ENCODE measurements at places on chromosomes 6 and 20.
A peak's percentile ranks its signal among the peaks of the same experiment; 100 is the strongest.

- no peak for DNase-seq
Measured at GRCh38 chr6:141925001-141925400, 207.7 kb upstream of the GJE1 start.

- no peak for DNase-seq
Measured at GRCh38 chr6:54188846-54189245, 77.6 kb downstream of the MLIP start.

DNA sequence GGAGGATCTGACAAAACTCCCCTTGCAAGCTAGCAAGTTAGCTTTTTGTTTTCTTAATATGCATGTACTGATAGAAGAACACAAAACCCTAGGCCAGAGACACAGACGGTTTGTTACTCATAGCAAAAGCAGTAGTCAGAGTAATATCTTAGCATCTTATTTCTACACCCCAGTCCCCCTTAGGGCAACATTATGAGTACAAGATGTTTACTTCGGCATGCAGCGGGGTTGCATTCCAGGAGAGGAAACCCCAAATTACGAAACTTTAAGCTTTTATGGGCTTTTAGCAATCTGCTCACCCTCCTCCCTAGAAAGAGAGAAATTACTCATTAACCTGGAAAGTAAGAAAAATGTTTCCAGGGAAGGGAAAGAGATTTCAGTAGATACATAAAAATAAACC, 1286.9 kb downstream of the EPHA7 start:
- no peak for DNase-seq

DNA sequence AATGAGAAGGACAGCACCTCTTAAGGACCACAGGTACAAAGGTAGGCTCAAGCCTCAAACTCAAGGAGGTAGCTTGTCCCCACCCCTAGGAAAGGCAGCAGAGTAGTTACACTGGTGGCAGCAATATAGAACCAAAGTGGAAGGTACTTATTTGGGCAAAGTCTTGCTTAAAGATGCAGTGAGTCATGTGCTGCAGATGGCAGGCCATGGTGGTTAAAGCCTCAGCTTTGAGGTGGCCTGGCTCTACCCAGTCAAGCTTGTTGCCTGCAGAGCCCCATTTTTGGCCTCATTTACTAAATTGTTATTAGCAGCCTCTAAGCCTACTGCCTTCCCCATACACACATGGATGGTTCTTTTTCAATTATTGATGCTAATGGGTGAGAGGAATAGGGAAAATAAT, 146.0 kb downstream of the ELOVL4 start:
- no peak for DNase-seq

GRCh38 chr6:53192682-53193188, 44.1 kb upstream of the GCM1 start:
- DNase-seq: no peak

GRCh38 chr6:2731281-2731909, 19.3 kb downstream of the MYLK4 start:
- no peak for DNase-seq

DNA sequence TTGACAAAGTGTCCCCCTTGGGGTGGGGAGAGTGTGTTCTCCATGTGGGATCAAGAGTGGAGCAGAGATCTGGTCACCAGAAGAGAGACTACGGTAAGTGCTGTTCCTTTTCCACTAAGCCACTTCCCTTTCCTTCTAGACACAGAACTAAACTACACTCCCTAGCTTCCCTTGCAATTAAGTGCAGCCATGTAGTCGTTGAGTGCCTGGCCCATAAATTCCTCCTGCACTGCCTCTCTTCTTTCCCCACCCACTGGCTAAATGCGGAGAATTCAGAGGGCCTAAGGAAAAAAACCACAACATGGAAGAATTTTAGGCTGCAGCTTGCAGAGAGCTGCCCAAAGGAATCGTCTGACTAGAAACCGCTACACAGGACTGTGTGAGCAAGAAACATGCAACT, 1.5 kb downstream of the WDR27 start:
- DNase-seq: no peak

DNA sequence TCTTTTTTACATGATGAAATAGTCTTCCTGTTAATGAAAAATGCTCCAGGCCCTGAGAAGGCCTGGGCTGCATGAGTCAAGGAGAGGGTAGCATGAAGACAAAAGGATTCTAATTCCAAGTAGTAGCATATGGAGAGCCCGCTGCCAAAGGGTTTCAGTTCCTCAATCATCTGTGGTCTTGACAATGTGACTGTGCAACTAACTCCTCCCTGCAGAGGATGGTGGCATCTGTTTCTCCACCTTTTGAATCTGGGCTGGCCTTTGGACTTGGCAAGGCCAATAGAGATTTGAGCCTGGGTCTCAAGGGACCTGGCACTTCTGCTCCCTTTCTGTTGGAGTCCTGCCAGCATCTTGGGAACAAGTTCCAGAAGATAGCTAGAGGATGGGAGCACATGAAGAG, 35.1 kb upstream of the ANKEF1 start:
- no peak for DNase-seq

GRCh38 chr6:11495565-11496145, 41.9 kb upstream of the TMEM170B start:
- no peak for DNase-seq

DNA sequence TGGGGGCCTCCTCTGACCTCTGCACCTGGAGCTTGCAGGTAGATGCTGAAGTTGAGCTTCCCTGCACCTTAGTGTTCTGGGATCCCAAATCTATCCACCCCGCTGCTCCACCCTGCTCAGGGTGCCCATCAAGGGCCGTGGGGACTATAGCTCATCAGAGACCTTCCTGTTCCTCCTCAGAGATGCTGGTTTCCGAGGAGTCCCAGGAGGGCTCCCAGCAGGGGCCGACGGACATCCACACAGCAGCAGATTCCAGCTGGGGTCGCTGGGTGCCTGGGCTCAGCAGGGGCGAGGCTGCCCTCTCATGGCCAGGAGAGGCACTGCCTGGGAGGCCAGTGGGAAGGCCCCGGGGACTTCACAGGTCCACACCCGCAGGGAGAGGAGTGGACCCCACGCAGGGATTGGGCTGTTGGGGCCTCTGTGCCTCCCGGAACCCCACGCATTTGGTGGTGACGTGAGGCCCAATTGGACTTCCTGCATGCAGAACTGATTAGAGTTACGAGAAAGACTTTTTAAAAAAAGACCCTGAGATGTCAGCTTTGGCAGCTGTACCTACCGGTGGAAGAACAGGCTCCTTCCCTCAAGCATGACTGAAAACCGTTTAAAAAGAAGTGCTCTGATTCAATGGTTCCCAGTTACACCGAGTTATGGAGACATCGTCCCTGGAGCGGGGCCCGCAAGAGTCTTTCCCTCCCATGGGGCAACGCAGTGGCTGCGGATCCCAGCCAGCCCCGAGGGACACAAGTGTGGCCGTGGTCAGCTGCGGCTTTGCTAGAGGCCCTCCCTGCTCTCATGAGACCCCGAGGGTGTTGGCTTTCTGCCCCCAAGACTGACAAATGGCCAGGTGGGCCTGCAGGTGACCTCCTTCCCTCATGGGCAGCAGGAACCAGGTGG, 25.3 kb upstream of the SLCO4A1 start:
- DNase-seq: peak; percentile 60

DNA sequence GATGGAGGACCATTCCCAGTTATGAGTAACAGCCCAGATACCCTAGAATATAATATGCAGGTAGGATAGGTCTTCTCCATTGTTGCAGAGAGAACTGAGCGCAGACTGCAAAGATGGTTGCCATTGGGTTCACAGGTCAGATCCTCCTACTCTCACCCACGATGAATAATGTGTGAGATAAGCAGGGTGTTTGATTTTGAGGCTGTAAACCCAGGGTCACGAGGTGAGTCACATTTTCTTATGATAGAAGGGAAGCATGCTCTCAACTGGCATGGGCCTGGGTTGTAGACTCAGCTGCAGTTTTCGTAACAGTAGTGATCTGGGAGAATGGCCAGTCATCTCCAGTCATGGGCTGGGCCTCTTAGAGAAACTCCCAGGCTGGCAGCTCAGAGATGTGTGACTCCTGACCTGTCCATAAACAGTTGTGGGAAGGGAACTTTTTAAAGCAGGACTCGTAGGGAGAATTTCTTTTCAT, 74.2 kb downstream of the CD164 start:
- peak; percentile 0 for DNase-seq

DNA sequence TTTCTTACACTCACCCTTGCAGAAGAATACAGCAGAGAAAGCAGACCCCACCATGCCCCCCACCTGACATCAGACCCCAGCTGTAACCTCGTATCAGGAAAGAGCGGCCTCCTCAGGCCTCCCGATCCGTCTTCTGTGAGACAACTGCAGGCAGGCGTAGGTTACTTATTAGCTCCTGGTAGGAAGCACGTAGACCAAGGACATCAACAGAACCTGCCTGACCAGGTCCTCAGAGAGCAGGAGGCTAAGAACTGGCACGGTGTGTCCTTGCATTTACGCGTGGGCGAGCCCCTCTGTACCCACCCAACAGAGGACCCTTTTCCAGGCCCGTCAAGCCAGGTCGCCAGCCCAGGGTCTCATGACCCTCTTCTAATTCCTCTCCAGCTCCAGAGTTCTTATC, 51.0 kb downstream of the ABHD12 start:
- DNase-seq: no peak

DNA sequence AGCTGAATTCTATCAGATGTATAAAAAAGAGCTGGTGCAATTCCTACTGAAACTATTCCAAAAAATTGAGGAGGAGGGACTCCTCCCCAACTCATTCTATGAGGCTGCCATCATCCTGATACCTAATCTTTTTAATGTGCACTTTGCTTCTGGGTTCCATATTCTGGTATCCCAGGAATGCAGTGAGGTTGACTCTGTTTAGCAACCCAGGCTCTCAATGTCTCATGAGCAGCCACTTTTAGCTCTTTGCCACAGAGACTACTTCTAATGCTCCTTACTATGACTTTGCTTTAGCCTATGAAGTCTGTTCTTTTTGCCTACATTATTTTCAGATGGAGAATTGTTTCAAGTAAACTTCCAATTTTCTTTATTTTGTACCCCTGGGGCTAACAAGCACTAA, 185.5 kb upstream of the NRSN1 start:
- no peak for DNase-seq

GRCh38 chr6:34547701-34548644, 8.2 kb downstream of the SPDEF start:
- DNase-seq: no peak

Data from stimulated activated CD4-positive, alpha-beta T cell treated with anti-CD3 and anti-CD28 coated beads, Interleukin-2, amount 100 ng/mL, for 4 hours (primary cell).